K562 (cell line): ENCODE measurements at places on chromosomes 11 and 22. TPM values are rescaled to one million over a fixed set of nuclear protein-coding genes. Genes with fewer than 3 reads are reported as not detected.

The CARD10 gene
- 4.6 and 5.8 TPM in 2 replicates for total RNA-seq

DNA sequence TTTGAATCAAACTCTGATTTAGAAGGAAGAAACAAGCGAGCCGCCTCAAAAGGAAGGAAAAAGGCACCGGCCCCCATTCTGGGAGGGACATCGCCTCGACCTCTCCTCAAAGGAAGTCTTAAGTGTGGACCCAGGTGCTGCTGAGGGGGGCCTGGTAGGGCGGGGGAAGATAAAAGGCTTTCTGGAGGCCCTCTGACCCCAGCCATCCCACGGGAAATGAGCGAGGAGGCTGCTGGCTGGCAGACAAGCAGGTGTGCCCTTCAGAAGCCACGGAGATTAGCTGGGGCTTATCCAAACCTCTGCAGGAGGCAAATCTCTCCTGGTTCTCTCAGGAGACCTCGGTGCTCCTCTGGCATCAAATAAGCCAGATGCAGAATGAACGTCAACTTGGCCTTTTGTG is 171.4 kb upstream of the BLID start:
- no peaks in the 10 kb centered on the region for H3K36me3 ChIP-seq
- no peaks in the 10 kb centered on the region for H3K27me3 ChIP-seq
- no peak overlapping the region for H3K27ac ChIP-seq
- no peak overlapping the region for H3K4me3 ChIP-seq
- no peaks in the 10 kb centered on the region for H3K4me1 ChIP-seq
- no peak for DNase-seq

The OR6Q1 gene
- not detected in 2 replicates for total RNA-seq

- H3K27me3 ChIP-seq, result no peaks in the 10 kb centered on the region
- no peak overlapping the region for H3K27ac ChIP-seq
- no peaks in the 10 kb centered on the region for H3K36me3 ChIP-seq
- no peak overlapping the region for H3K4me3 ChIP-seq
These were observed 7.2 kb upstream of the EIF3M start for GRCh38 chr11:32576456-32576855.

- DNase-seq, result peak; percentile 41
- no peaks in the 10 kb centered on the region for H3K36me3 ChIP-seq
- peaks cover 13% of the 10 kb centered on the region for H3K4me1 ChIP-seq
- peaks cover 31% of the 10 kb centered on the region for H3K27me3 ChIP-seq
- H3K4me3 ChIP-seq, result peak within 1 kb of the TSS; percentile 27; the same call in 1 of the 2 replicates
These were observed at the start of gene CD44 for GRCh38 chr11:35138943-35139721. Gene CD44, plus strand, starts transcription at chr11:35139171. Its CDS starts 133 bp downstream, at chr11:35139304.

DNA sequence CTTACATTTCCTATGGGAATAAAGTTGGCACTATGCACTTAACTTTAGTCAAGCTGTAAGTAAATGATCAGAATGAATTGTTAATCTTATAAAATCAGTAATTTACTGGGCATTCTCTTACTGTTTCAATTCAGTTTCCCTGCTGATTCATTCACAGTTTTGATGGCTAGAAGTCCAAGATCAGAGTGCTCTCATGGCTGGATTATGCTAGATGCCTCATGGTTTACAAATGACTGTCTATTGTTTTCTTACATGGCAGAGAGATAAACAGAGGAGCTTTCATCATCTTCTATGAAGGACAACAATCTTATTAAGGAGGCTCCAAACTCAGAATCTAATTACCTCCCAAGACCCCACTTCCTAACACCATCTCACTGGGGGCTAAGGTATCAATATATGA is 135.1 kb upstream of the CARD18 start:
- no peaks in the 10 kb centered on the region for H3K36me3 ChIP-seq
- DNase-seq, result no peak
- no peak overlapping the region for H3K27ac ChIP-seq
- H3K4me1 ChIP-seq, result no peaks in the 10 kb centered on the region
- H3K27me3 ChIP-seq, result no peaks in the 10 kb centered on the region
